DMS 273 treated with DMSO at 0.1 percent for 48 hours (cell line): ENCODE measurements at places on chromosomes 1 and 21.

GRCh38 chr1:226779561-226779960 lies 40.5 kb upstream of the ITPKB start:
- no peak for DNase-seq

DNA sequence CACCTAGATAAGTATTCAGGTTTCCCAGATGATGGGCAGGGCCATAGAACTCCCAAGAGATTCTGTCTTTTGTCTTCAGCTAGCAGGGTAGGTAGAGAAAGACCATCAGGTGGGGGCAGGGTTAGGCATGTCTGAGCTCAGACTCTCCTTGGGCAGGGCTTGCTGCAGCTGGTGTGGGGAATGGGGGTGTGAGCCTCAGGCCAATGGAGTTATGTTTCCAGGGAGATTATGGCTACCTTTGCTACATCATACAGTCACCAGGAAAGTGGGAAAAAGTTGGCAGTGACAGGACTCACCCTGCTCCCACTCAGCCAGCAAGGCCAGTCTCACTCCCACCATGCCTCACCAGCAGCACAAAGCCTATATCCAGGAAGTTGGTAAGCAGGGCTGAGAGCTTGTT lies 77.8 kb downstream of the DRAM2 start:
- DNase-seq = no peak

DNA sequence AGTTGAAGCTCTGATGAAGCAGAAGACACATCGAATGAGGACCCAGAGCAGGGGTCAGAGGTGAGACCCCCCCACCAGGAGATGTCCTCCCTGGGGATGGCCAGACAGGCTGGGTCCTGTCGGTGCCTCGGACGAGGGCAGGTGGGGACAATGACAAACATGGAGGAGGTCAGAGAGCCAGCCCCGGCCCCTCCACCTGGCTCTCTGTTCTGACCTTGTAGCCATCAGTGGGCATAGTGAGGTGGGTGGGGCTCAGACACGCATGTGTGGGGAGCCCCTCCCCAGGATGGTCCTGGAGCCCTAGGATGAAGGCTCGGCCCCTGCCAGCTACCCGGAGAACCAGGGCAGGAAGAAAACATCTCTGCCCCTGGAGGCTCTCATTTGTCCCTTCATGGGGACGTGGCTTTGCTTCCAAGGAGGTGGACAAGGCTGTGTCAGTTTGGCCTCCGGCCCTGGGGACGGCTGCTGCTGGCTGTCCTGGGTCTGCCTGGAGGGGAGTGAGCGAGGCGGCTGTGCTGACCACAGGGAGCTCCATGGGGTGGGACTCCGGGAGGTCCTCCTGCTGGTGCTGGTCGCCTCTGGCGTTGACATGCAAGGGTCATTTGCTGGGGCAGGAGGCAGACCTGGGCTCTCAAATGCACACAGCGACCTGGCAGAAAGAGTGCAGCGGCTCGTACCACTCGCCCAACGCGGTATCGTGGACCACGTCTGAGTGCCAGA lies 2.6 kb downstream of the KRTAP10-6 start:
- no peak for DNase-seq

GRCh38 chr1:39491146-39491921 lies at the start of gene BMP8A:
BMP8A (plus strand) TSS chr1:39491636; CDS start chr1:39491992, 356 bp downstream.
- DNase-seq = peak; percentile 98

GRCh38 chr1:62386351-62387121 lies 50.3 kb upstream of the USP1 start:
- DNase-seq = peak; percentile 28

- DNase-seq = no peak
Measured at GRCh38 chr1:225483818-225484656, 56.2 kb upstream of the LBR start.

DNA sequence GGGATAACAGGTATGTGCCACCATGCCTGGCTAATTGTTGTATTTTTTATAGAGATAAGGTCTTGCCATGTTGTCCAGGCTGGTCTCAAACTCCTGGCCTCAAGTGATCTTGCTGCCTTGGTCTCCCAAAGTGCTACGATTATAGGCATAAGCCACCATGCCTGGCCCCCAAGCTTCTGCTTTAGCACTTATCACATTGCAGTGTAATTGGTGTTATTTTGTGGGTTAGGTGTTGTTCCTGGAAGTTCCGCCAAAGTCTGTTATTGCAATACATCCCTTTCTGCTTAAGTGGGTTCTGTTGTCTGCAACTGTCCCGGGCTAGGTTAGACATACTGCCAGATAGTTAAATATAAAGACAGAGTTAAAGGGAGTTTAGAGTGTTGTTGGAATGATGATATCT lies 3.4 kb downstream of the ZCCHC17 start:
- no peak for DNase-seq

DNA sequence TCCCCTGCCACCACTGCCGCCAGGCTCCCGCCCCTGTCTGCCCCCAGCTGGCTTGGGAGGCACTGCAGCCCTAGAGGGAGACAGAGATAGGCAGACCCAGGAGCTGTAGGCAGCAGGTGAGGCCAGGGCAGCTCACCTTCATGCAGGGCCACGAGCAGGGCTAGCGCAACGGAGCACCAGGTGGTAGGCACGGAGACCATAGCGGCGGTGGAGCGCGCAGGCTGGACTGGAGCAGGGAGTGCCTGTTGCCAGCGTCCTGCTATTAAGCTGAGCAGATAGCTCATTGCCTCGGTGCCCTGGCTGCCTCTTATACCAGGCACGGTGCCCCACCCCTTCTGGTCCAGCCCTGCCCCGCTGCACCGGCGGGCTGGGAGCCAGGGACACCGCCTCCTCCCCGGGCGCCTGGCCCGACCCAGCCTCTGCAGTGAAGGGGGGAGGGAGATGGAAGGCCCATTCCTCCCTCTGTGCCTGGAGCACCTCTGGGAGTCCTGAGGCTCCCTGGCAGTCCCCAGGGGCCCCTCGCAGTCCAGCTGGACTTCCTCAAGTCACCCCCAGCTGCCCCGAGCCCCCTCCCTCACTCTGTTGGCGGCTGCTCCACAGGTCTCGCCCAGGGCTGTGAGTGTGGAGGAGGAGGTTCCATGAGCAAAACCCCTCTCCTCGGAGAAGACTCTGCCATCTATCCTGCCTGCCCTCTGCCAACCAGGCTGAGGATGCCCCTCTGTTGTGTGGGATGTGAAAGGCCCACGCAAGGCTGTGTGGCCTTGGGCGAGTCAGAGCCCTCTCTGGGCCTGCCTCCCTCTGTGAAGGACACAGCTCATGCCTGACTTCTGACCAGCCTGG lies at the start of gene EDN2:
Gene EDN2, minus strand, starts transcription at position 282 of the 840 bp plus-strand sequence. Its CDS starts 82 bp downstream, at position 200.
- no peak for DNase-seq

DNA sequence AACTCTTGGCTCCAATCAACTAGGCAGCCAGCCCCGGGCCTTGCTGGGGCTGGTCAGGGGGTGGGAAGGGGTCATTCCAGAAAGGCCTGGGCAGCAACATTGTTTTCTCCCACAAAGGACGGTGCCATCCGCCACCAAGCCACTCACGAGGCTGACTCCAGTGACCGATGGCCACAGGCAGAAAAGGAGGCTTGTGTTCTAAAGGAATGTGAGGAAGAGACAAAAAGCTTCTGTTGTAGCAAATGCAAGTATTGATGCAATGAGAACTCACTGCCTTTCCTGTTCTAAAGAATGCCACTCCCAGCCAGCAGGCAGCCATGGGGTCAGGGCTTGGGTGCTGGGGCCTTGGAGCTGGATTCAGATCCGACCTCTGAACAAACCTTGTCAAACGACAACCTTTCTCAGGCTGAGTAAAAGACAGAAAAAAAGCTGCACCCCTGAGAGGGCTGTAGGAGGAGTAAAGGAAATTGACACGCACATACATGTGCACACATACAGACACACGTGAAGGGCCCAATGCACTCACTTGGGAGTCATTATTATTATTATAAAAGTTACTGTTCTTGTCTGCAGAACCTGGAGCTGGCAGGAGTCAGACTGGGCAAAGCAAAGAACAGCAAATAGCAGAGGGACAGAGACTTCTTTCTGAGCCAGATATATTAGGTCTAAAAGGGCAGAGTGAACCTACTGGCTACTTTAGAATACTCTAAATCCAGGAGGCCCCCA lies 13.9 kb upstream of the PRMT2 start:
- DNase-seq = no peak

DNA sequence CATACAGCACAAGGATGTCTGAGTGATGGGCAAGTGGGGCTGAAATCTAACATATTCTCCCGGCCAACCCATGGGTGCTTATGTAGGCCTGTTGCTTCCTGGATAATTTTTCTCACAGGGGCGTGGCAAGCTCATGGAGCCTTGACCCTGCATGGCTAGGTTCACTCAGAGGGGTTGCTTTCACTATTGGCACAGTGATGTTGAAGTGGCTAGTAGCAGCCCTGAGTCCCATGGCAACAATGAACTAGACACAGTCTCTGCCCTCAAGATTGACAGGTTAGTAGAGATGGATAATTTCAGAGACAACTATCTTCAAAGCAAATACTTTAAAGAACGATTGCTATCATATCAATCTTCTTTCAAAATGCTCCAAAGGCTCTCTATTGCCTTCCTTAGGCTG lies 6.5 kb upstream of the MAB21L3 start:
- DNase-seq = no peak

- peak; percentile 71 for DNase-seq
Measured at GRCh38 chr1:17239420-17239819, 9.5 kb upstream of the PADI3 start.

GRCh38 chr21:41931041-41931451 lies 22.8 kb downstream of the C2CD2 start:
- no peak for DNase-seq

DNA sequence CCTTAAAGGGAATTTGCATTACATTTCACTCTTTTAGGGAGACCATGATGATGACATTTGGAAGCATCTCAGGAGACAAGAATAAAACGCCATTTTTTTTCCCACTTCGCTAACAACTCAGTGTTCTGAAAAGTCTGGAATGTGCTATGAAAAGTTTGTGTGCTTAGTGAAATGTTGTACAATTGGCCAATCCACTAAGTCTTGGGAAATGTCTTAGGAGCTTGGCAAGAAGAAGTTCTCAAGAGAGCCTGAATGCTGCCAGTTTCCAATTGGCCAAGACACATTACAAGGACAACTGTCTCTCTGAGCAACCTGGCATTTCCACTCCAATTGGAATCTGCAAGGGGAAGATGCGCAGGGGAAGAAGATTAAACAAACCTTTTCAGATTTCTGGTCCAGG lies 401.8 kb downstream of the RWDD3 start:
- no peak for DNase-seq

DNA sequence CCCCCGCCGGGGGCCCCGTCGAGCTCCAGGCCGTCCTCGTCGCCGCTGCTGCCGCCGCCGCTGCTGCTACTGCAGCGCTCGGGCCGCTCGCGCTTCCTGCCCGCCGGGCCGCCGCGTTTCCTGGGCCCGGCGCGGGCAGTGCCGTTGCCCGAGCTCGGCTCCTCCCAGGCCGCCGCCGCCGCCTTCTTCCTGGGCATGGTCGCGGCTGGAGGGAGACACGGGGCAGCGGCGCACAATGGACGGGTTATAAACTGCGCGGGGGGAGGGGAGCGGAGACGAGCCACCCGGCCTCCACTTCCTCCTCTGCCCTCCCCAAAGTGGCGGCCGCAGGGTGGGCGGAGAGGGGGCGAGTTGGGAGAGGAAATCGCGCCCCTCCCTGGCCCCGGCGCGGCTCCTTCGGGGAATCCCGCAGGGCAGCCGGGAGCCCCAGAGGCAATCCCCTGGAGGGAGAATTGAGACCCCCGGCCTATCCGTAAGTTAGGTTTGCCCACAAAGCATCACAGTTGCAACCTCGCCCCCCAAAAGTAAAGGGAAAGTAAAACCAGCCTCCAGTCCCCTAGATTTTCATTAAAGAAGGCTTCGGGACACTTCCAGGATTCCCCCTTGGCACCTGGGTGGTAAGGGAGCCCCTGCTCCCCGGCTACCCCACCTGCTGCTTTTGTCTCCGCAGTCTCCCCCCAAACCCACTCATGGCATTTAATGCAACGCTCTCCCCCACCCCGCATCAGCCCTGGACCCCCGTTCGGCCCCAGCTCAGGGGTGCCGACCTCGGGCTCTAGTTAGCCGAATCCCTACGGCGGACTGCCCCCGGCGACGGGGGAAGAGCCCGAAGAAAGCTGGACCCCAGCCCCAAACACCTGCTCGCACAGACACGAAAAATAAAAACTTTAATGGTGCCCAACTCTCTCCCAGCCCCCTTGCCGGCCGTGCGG lies 893 bp downstream of the RCC2 start:
- no peak for DNase-seq

DNA sequence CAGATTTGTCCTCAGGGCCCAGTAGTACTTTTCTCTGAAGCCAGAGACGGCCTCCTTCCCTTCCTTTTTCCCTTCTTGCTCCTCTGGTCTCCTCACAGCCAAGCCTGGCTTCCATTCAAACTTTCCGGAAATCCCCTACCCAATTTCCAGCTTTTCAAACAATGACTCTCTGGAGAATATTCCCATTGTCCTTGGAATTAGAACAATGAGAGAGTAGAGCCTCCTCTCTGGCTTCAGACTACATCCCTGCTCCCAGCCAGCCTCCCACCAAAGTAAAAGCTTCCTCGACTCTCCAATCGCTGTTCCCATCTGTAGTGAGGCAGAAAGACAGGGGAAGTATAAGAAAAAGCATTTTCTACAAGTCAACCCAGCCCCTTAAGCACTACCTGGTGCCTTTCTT lies 77.7 kb upstream of the SOX13 start:
- no peak for DNase-seq

DNA sequence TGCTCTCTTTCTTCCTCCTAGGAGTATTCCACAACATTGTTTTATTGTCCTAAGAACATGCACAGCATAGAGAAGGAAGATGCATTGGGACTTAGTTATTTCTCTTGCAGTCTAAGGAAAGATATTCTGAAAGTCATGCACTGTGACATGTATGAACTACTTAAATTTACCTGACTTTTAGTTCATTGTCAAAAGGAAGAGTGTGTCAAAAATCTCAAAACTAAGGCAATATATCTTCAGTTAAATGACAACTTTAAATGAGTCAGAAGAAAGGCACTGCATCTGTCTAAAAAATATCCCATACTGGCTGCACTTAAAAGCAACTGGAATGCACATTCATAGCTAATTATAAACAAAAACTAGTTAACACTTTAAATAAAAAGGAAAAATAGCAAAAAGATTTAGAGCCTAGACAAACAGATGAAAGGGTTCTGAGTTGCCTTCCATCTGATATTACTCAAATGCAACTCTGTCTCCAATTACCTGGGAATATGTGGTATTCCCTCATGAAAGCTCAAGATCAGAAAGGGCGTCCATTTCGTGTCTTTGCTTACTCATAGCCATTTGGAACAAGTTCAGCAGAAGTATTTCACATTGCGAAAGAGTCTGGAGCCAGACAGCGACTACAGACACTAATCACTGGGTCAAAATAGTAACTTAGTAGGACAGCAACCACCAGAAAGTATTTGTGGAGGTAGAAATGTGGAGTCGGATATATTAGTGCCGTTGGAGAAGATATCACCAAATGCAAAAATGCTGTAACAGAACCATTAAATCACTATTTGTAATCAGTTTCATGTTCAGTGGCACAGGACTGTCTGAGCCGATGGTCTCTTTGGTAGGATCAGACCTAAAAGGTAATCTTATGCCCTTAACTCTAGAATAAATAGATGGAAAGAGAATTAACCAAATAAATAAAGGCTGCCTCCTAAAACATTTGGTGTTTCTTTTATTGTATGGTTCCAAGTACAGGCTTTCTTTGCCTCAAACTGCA lies 225.7 kb downstream of the GREM2 start:
- DNase-seq = no peak
